ENCODE measurements at places on chromosomes 16 and 17.

DNA sequence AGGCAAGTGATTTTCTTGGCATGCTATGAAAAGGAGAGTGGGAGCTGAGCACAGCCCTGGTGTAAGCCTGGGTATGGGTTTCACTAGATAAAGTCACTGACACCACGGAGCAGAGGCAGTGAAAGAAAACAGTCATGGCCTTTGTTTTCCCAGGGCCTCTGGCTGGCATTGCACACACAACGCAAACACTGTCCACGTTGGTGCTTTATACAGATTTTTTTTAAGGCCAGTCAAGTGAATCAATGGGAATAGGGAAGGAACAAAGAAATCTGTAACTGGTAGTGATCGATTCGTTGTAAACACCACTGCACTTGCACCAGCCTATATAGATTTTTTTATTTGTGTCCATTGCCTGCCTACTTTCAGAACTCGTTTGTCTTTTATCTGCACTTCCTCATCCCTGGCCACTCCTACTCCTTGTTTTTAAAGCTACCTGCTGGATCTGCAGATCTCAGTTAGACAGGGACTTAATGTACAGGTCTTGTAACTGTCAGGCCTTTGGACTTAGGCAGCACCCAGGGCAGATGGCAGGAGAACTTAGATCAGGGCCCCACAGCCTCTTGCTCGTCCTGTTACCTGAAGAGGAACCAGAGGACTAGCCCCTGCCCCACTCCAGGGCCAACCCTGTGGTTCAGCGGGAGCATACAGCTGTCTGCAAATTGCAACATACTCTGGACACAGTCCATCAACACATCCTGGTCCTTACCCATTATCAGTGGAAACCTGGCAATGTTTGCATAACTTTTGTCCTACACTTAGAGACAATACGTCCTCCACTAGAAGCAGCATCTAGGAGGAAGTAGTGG lies 10.6 kb upstream of the TMIGD1 start:
- no peak for DNase-seq
- no peaks in the 10 kb centered on the region for H3K36me3 ChIP-seq
- H3K27me3 ChIP-seq = no peaks in the 10 kb centered on the region

GRCh38 chr16:80703131-80704071 lies 101.0 kb downstream of the CDYL2 start:
- no peak for DNase-seq
- H3K27ac ChIP-seq = no peak overlapping the region
- no peak overlapping the region for H3K4me3 ChIP-seq
- H3K4me1 ChIP-seq = no peaks in the 10 kb centered on the region
- H3K36me3 ChIP-seq = no peaks in the 10 kb centered on the region

GRCh38 chr16:84535408-84535807 lies 30.9 kb upstream of the MEAK7 start:
- no peak overlapping the region for H3K27ac ChIP-seq
- DNase-seq = no peak
- no peak overlapping the region for H3K4me3 ChIP-seq
- H3K4me1 ChIP-seq = peaks cover 24% of the 10 kb centered on the region
- no peaks in the 10 kb centered on the region for H3K27me3 ChIP-seq
- no peaks in the 10 kb centered on the region for H3K36me3 ChIP-seq

DNA sequence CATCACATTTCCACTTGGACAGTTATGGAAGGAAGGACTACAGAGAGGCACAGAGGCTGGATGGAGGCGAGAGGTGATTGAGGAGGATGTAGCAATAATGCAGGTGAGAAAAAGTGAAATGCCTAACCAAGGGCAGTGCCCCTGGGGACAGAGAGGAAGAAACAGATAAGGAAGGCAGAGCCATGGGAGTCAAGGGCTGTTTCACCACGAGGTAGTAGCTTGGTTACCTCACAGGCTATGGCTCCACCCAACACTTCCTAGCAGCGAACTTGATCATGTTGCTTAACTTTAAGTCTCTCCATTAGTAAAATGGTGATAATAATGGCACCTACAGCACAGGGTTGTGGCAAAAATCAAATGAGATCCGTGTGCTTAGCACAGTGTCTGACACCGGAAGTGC lies 83.9 kb downstream of the YPEL2 start:
- H3K27me3 ChIP-seq = no peaks in the 10 kb centered on the region
- H3K4me1 ChIP-seq = no peaks in the 10 kb centered on the region
- no peaks in the 10 kb centered on the region for H3K36me3 ChIP-seq
- H3K4me3 ChIP-seq = no peak overlapping the region
- no peak overlapping the region for H3K27ac ChIP-seq
- DNase-seq = peak; percentile 76

GRCh38 chr16:75238132-75238852 lies 13.1 kb downstream of the BCAR1 start:
- peaks cover 16% of the 10 kb centered on the region for H3K4me1 ChIP-seq
- H3K36me3 ChIP-seq = peaks cover 98% of the 10 kb centered on the region
- H3K27ac ChIP-seq = peak overlapping the region; percentile 52
- no peak for DNase-seq

DNA sequence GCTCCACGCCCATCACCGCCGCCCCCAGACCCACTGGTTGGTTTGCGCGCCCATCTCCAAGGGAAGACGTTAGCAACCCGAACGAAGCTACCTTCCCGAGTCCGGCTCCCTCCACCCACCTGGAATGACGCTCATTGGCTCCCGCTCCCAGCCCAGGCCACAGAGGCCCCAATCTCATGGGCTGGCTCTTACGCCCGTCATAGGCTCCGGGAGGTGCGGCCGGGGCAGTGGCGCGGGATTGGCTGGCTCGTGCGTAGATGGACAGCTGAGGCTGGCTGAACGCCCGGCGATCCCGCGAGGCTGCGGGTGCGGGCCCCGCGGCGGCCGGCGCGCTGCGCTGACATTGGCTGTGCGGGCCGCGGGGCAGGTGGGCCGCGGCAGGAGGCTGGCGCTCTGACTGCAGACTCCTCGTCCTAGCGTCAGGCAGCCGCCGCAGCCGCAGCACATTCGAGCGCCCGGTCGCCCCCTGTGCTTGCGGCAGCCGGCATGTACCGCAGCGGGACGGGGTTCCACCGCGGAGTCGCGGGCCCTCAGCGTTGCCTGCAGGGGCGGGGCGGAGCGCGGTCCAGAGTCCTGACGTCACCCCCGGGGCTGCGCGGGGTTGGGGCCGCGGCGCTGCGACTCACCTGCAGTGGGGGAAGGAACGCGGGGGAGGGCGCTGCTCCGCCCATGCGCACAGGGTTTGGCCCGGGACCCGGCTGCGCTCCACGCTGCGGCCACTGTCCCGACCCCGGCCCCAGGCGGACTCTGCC lies 453 bp upstream of the MYH10 start:
- peak overlapping the region; percentile 96 for H3K27ac ChIP-seq
- H3K27me3 ChIP-seq = no peaks in the 10 kb centered on the region
- peak; percentile 100 for DNase-seq

- no peak for DNase-seq
- H3K27ac ChIP-seq = no peak overlapping the region
- no peak overlapping the region for H3K4me3 ChIP-seq
- no peaks in the 10 kb centered on the region for H3K27me3 ChIP-seq
Observed at GRCh38 chr17:29127840-29128239, 52.4 kb downstream of the MYO18A start.

- no peaks in the 10 kb centered on the region for H3K4me1 ChIP-seq
- no peaks in the 10 kb centered on the region for H3K36me3 ChIP-seq
- H3K27ac ChIP-seq = no peak overlapping the region
- H3K4me3 ChIP-seq = no peak overlapping the region
- H3K27me3 ChIP-seq = no peaks in the 10 kb centered on the region
Observed at GRCh38 chr17:49341356-49341755, 20.7 kb downstream of the ZNF652 start.

GRCh38 chr17:73506470-73507435 lies 137.5 kb downstream of the SDK2 start:
- H3K27me3 ChIP-seq = no peaks in the 10 kb centered on the region
- H3K4me1 ChIP-seq = no peaks in the 10 kb centered on the region
- H3K27ac ChIP-seq = no peak overlapping the region
- H3K4me3 ChIP-seq = no peak overlapping the region

GRCh38 chr17:79573196-79573896 lies 37.5 kb downstream of the RBFOX3 start:
- no peak overlapping the region for H3K4me3 ChIP-seq
- H3K36me3 ChIP-seq = no peaks in the 10 kb centered on the region
- no peak overlapping the region for H3K27ac ChIP-seq

DNA sequence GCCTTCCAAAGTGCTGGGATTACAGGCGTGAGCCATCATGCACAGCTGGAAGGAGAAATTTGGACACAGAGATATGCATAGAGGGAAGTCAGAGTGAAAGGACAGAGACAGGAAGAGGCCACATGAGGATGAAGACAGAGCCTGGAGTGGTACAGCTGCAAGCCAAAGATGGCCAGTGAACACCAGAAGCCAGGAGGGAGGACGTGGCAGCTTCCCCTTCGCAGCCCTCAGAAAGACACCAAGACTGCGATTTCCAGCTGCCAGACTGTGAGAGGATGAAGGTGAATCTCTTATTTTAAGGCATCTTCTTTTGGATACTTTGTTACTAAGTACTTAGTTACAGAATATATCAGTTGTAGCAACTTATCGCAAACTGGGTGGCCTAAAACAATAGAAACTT lies 60.5 kb upstream of the PLCG2 start:
- H3K27ac ChIP-seq = peak overlapping the region; percentile 70
- no peak for DNase-seq
- no peaks in the 10 kb centered on the region for H3K27me3 ChIP-seq
- no peak overlapping the region for H3K4me3 ChIP-seq
- H3K36me3 ChIP-seq = no peaks in the 10 kb centered on the region

GRCh38 chr16:850668-851067 lies 50.1 kb upstream of the GNG13 start:
- H3K27ac ChIP-seq = no peak overlapping the region
- DNase-seq = no peak
- no peaks in the 10 kb centered on the region for H3K36me3 ChIP-seq
- no peak overlapping the region for H3K4me3 ChIP-seq
- no peaks in the 10 kb centered on the region for H3K27me3 ChIP-seq

- no peaks in the 10 kb centered on the region for H3K27me3 ChIP-seq
- no peaks in the 10 kb centered on the region for H3K36me3 ChIP-seq
- H3K4me1 ChIP-seq = no peaks in the 10 kb centered on the region
- no peak overlapping the region for H3K4me3 ChIP-seq
Observed at GRCh38 chr16:71303938-71304337, 14.7 kb upstream of the CMTR2 start.

- DNase-seq = no peak
- no peak overlapping the region for H3K4me3 ChIP-seq
- H3K27ac ChIP-seq = no peak overlapping the region
- peaks cover 4% of the 10 kb centered on the region for H3K4me1 ChIP-seq
- H3K27me3 ChIP-seq = no peaks in the 10 kb centered on the region
- no peaks in the 10 kb centered on the region for H3K36me3 ChIP-seq
Observed at GRCh38 chr17:52751051-52751450, 592.5 kb upstream of the CA10 start.

DNA sequence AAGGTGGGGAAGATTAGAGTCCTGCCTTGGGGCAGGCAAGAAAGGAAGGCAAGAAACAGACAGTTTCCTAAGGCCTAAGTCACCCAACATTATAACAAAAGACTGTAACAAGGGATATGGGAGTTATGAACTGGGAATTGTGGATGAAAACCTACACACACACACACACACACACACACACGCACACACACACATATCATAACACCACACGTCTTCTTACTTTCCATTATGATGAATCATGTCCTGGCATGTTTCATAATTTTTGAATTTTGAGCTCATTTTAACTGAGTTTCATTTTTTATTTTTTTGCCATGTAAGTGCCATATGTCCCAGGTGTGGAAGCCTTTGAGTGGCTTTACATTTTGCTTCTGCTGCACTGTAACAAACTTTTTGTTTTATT lies 29.9 kb downstream of the HS3ST2 start:
- no peaks in the 10 kb centered on the region for H3K4me1 ChIP-seq
- H3K4me3 ChIP-seq = no peak overlapping the region
- no peaks in the 10 kb centered on the region for H3K27me3 ChIP-seq
- no peak for DNase-seq
- H3K36me3 ChIP-seq = no peaks in the 10 kb centered on the region
- no peak overlapping the region for H3K27ac ChIP-seq

DNA sequence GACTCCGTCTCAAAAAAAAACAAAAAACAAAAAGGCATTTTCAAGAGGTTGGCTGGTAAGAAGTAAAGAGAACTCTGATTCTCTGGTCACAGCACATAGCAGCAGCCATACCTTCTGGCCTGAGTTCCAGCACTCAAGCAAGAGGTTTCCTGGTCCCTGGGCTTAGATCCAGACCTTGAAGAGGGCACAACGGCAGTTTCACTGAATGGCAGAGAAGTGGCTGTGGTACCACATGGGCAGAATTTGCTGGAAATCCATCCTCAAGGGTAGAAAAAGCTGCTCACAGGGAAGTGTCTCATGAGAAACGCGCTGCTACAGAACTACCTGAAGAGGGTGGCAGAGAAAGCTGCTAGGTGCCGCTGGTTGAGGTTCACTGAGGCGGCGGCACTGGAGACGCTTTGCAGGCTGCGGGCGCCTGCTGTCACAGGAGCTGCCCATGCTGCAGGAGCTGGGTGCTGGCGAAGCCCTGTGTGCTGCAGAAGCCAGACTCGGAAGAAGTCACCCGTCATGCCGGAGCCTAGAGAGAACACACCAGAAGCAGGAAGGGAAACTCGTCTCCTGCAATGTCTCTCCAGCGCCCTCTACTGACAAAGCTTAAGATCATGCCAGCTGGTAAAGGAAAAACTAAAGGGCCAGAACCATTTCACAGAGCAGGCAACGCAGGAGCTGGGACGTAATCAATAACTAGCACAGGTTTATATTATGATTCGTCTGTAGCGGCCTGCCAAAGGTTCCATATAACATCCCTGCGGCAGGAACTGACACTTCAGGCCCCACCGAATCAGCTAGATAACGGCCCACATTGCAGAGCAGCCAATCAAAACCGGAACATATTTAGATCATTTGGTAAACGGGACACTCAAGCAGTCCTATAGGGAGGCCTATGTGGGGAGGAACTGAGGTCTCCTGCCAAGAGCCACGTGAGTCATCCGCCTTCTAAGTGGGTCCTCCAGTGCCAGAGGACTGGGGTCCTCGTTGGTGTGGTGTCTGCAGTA lies 5.4 kb upstream of the ZNF213 start:
- peaks cover 6% of the 10 kb centered on the region for H3K4me1 ChIP-seq
- H3K27me3 ChIP-seq = no peaks in the 10 kb centered on the region
- H3K27ac ChIP-seq = no peak overlapping the region
- no peak overlapping the region for H3K4me3 ChIP-seq
- peaks cover 25% of the 10 kb centered on the region for H3K36me3 ChIP-seq

DNA sequence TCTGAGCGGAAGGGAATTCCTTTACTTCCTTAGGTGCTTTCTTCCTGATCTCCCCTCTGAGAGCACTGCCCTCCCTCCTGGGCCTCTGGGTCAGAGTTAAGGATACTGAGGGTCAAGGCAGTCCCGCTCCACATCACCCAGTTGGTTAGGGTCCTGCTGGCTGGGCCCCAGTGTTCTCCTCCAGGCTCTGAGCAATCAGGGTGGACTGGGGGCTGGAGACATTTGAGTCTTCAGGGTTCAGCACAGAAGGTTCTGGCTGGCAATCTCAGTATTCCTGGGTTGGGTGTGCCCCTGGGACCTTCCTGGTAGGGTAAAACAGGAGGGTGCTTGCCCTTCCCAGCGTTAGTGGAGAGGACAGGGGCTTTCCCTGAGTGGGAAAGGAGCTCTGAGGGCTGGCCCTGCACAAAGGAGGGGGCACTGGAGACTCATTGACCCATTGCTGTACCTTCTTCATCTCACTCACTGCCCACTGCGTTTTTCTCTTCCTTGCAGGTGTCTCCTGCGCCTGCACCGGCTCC lies 448 bp downstream of the MT1M start:
- H3K27ac ChIP-seq = no peak overlapping the region
- peaks cover 70% of the 10 kb centered on the region for H3K27me3 ChIP-seq
- H3K4me3 ChIP-seq = no peak overlapping the region
- no peak for DNase-seq

- no peak overlapping the region for H3K27ac ChIP-seq
- H3K4me1 ChIP-seq = no peaks in the 10 kb centered on the region
- DNase-seq = no peak
- H3K36me3 ChIP-seq = no peaks in the 10 kb centered on the region
Observed at GRCh38 chr17:7081341-7082062, 1.5 kb upstream of the CLEC10A start.

Data from trophoblast cell (in vitro differentiated cells and primary cell).